B cell (primary cell): ENCODE measurements at places on chromosomes 12 and 14. TPM values are rescaled to one million over a fixed set of nuclear protein-coding genes. Genes with fewer than 3 reads are reported as not detected.

GRCh38 chr14:86673523-86673969 is 1143.6 kb downstream of the FLRT2 start:
- no peaks in the 10 kb centered on the region for H3K27me3 ChIP-seq
- H3K36me3 ChIP-seq, result no peaks in the 10 kb centered on the region
- no peak overlapping the region for H3K27ac ChIP-seq
- H3K4me3 ChIP-seq, result no peak overlapping the region
- DNase-seq, result no peak
- H3K4me1 ChIP-seq, result no peaks in the 10 kb centered on the region

GRCh38 chr12:21336656-21337055 is 1.9 kb upstream of the SLCO1A2 start:
- no peak overlapping the region for H3K4me3 ChIP-seq
- no peaks in the 10 kb centered on the region for H3K36me3 ChIP-seq
- no peaks in the 10 kb centered on the region for H3K27me3 ChIP-seq
- H3K27ac ChIP-seq, result no peak overlapping the region
- H3K4me1 ChIP-seq, result no peaks in the 10 kb centered on the region

- no peaks in the 10 kb centered on the region for H3K27me3 ChIP-seq
- peak overlapping the region; percentile 30 for H3K4me3 ChIP-seq
- H3K36me3 ChIP-seq, result no peaks in the 10 kb centered on the region
- DNase-seq, result peak; percentile 87
These were observed 25.0 kb downstream of the SH2B3 start for GRCh38 chr12:111430433-111431353.

HOXC10 gene
- total RNA-seq, result not detected in 2 replicates

DNA sequence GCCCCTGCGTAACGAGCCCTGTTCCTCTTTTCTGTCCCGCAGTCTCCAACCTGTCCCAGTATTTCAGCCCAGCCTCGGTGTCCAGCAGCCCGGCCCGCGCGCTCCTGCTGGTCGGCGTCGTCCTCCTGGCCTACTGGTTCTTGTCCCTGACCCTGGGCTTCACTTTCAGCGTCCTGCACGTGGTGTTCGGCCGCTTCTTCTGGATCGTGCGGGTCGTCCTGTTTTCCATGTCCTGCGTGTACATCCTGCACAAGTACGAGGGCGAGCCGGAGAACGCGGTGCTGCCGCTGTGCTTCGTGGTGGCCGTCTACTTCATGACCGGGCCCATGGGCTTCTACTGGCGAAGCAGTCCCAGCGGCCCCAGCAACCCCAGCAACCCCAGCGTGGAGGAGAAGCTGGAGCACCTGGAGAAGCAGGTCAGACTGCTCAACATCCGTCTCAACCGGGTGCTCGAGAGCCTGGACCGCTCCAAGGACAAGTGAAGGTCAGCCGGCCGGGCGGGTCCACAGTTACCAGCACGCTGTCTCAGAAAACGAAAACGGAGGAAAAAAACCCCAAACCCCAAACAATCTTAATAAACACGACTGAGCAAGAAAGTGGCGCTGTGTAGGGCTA is 31.6 kb downstream of the BRI3BP start:
- H3K36me3 ChIP-seq, result no peaks in the 10 kb centered on the region
- DNase-seq, result no peak
- no peak overlapping the region for H3K27ac ChIP-seq
- no peaks in the 10 kb centered on the region for H3K4me1 ChIP-seq
- no peaks in the 10 kb centered on the region for H3K27me3 ChIP-seq
- H3K4me3 ChIP-seq, result no peak overlapping the region

GRCh38 chr12:84814664-84815245 is 97.8 kb downstream of the SLC6A15 start:
- H3K4me3 ChIP-seq, result no peak overlapping the region
- no peaks in the 10 kb centered on the region for H3K4me1 ChIP-seq
- DNase-seq, result no peak
- H3K27ac ChIP-seq, result no peak overlapping the region

- DNase-seq, result no peak
- H3K36me3 ChIP-seq, result no peaks in the 10 kb centered on the region
- no peaks in the 10 kb centered on the region for H3K27me3 ChIP-seq
- no peak overlapping the region for H3K4me3 ChIP-seq
- no peak overlapping the region for H3K27ac ChIP-seq
These were observed 1.4 kb downstream of the KRT2 start for GRCh38 chr12:52650520-52651081.

GRCh38 chr14:72500234-72500838 is 393.6 kb downstream of the DPF3 start:
- no peak overlapping the region for H3K4me3 ChIP-seq
- DNase-seq, result no peak
- H3K27ac ChIP-seq, result no peak overlapping the region

DNA sequence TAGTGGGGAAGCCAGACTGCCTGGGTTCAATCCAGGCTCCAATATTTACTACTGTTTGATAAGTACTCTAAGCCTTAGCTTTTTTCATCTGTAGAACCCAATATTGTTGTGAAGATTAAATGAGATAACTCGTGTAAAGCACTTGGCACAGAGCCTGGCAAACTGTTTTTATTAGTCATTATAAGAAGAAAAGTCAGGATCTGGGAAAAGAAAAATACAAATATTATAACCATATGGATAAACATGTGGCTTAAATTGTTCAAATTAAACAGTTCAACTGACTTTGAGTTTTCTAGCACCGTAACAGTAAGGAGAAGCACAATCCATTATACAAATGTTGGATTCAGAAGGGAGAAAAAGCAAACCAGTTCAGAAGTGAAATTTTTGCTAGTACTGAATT is 22.0 kb upstream of the CDK17 start:
- H3K27ac ChIP-seq, result no peak overlapping the region
- H3K27me3 ChIP-seq, result no peaks in the 10 kb centered on the region
- H3K36me3 ChIP-seq, result no peaks in the 10 kb centered on the region
- no peak for DNase-seq
- H3K4me1 ChIP-seq, result peaks cover 15% of the 10 kb centered on the region

DNA sequence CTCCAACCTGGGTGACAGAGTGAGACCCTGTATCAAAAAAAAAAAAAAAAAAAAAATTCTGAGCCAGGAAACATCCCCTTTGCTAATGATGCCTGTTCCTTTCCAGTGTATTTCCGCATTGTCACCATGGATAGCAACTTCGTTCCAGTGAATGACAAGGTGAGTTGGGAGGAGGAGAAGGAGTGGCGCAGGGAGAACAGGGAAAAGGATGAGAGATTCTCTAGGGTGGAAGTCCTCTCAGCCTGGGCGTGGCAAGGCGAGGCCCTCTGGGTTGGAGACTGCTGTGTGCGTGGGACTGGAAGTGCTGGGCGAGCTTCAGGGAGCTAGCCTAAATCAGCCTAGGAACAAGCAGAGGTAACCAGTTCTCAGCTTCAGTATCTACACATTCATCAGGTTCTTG is 7.2 kb downstream of the A2ML1 start:
- no peaks in the 10 kb centered on the region for H3K27me3 ChIP-seq
- no peak overlapping the region for H3K27ac ChIP-seq
- DNase-seq, result no peak
- no peaks in the 10 kb centered on the region for H3K4me1 ChIP-seq
- H3K4me3 ChIP-seq, result no peak overlapping the region
- no peaks in the 10 kb centered on the region for H3K36me3 ChIP-seq

DNA sequence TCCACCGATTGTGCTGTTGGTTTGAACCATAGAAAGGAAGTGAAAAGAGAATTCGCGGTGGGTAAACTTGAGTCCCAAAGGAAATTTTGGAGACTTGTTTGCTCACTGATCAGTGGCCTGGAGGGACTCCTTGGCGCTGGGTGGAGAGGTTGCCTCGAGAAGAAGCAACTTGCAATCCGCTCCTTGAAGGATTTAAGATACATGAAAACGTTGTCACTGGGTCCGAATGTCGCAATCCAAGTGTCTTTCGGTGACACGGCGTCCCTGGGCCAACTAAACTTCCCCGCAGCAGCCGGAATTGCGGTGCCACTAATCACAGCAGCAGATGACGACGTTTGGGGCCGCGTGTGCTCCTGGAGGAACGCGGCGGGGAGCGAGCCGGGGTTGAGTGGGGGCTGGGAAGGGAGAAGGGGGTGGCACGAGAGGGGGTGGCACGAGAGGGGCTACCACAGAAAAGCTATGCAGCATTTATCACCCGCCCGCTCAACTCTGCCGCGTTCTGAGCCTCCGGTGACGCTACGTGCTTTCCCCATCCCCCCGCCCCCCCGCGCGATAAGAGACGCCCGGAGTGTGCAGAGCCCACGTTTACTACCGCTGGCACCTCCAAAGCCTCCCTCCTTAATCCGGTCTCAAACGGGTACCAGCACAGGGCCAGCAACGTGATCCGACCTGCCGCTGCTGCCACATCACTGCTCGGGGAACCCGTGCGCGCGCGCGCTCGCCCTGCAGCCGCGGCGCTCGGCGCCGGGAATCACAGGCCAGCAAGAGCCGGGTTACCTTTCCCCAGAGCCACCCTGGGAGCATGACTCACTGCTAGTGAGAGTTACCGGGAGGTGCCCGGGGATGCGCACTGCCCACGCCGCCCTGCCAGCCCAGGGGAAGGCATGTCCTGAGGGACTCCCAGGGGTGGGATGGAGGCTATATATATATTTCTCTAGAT is 833 bp upstream of the BHLHE41 start:
- H3K27ac ChIP-seq, result peak overlapping the region; percentile 67
- DNase-seq, result peak; percentile 85
- H3K4me3 ChIP-seq, result peak overlapping the region; percentile 54
- H3K27me3 ChIP-seq, result peaks cover 14% of the 10 kb centered on the region
- H3K36me3 ChIP-seq, result no peaks in the 10 kb centered on the region

- H3K4me1 ChIP-seq, result no peaks in the 10 kb centered on the region
- DNase-seq, result no peak
- H3K27me3 ChIP-seq, result no peaks in the 10 kb centered on the region
- H3K36me3 ChIP-seq, result no peaks in the 10 kb centered on the region
These were observed 46.6 kb downstream of the TSPAN11 start for GRCh38 chr12:30973175-30973574.

DNA sequence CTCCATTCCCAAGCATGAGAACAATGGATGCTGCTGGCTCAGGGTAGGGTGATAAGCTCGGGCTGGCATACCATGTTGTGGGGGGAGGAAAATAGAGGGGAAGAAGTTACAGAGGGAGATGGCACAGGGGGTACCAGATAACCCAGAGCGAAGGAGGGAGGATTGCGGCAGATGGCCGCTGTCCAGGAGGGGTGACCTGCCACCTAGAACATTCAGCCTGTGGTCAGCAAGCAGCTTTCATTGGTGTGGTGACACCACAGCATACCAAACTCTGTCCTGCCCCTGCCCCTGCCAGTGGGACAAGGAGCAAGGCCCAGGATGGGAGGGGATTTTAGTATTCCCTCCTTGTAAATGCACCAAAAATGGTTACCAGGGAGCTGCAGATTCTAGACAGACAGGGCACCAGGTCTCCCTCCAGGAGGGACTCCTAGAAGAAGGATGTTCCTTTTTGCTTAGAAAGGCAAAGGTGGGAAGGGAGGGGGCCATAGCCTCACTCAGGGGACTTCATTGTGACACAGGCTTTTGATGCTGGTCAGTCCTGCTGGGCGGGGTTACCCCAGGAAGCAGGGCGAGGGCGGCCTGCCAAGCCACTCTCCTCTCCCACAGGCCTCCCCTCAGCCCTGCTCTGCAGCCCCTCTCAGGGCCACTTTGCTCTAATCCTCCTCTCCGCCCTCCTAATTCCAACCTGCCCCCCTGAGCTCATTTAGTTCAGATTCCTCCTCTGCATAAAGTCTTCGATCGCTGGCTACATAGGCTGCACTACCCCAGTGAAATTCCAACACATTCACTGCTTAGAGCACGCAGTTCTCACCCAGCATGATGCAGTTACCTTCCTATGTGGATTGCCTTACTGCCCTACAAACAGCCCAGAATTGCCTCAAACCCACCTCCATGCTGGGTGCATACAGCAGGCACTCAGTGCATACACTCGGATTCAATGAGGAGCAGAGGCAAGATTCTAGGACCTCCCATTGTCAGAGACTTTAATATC is 36.0 kb upstream of the PLEKHG6 start:
- no peaks in the 10 kb centered on the region for H3K27me3 ChIP-seq
- DNase-seq, result no peak
- H3K4me3 ChIP-seq, result no peak overlapping the region
- H3K27ac ChIP-seq, result no peak overlapping the region

ATL1 gene
- 2.9 and 3.8 TPM in 2 replicates for total RNA-seq

DNA sequence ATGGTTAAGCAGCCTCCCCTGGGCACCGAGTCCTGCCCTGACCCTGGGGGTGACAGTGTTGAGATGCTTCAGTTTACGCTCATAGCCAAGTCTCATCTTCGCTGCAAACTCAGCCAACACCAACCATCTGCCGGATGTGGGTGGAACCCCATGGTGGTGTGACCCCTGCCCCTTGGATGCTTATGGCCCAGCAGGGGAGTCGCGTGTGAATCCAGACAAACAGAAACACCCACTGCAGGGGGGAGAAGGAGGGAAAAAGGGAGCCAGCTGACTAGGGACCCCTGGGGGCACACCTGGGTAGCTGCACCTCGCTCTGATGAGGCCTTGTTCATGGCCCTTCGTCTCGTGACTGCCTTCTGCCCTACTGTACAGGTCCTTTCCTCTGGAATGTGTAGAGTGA is 23.8 kb downstream of the AACS start:
- no peaks in the 10 kb centered on the region for H3K27me3 ChIP-seq
- no peak overlapping the region for H3K4me3 ChIP-seq
- DNase-seq, result no peak
- no peaks in the 10 kb centered on the region for H3K36me3 ChIP-seq
- H3K27ac ChIP-seq, result no peak overlapping the region
- H3K4me1 ChIP-seq, result no peaks in the 10 kb centered on the region

DNA sequence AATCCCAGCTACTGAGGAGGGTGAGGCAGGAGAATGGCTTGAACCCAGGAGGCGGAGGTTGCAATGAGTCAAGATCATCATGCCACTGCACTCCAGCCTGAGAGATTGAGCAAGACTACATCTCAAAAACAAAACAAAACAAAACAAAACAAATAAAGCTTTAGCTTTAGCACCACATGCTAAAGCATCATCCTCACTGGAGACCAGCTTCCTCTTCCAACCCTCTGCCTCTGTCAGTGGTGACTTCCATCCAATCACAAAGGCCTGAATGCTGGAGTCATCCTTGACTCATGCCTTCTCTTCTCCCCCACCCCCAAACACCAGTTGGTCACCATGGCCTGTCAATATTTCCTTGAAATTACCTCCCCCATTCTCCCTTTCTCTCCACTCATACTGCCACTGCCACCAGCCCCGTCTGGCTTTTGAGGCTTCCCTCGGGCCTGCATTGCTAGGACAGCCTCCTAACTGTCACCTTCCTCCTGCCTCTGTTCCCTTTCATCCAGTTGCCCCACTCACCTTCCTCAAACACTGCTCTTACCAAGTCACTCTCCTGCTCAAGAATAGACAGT is 1.4 kb downstream of the ZNF385A start:
- H3K27ac ChIP-seq, result peak overlapping the region; percentile 75
- no peak overlapping the region for H3K4me3 ChIP-seq
- H3K27me3 ChIP-seq, result no peaks in the 10 kb centered on the region
- peaks cover 15% of the 10 kb centered on the region for H3K36me3 ChIP-seq
- H3K4me1 ChIP-seq, result peaks cover 76% of the 10 kb centered on the region

DNA sequence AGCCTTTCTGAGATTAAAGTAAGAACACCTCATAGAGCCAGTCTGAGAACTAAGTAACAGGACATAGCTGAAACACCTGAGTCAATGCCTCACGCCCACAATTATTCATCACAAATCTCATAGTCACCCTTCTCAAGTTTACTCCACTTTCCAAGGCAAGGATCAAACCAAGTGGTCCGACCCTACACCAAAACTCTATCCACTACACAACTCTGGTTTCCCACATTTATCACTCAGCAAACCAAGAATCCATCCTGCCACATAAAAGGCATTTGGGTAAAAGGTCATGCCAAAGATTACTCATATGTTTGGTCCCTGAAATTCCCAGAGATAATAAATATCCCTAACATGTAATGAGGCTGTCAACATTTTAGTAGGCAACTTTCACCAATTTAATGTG is 144.1 kb downstream of the RPAP3 start:
- no peaks in the 10 kb centered on the region for H3K27me3 ChIP-seq
- H3K4me1 ChIP-seq, result no peaks in the 10 kb centered on the region
- no peak overlapping the region for H3K4me3 ChIP-seq
- H3K27ac ChIP-seq, result no peak overlapping the region
- DNase-seq, result no peak
